ENCODE measurements at places on chromosomes 6 and 20. TPM values are rescaled to one million over a fixed set of nuclear protein-coding genes. Genes with fewer than 3 reads are reported as not detected.

CCN6 gene
- total RNA-seq, result not detected

GRCh38 chr6:39075807-39076622 is 27.4 kb downstream of the GLP1R start:
- DNase-seq, result no peak

DNA sequence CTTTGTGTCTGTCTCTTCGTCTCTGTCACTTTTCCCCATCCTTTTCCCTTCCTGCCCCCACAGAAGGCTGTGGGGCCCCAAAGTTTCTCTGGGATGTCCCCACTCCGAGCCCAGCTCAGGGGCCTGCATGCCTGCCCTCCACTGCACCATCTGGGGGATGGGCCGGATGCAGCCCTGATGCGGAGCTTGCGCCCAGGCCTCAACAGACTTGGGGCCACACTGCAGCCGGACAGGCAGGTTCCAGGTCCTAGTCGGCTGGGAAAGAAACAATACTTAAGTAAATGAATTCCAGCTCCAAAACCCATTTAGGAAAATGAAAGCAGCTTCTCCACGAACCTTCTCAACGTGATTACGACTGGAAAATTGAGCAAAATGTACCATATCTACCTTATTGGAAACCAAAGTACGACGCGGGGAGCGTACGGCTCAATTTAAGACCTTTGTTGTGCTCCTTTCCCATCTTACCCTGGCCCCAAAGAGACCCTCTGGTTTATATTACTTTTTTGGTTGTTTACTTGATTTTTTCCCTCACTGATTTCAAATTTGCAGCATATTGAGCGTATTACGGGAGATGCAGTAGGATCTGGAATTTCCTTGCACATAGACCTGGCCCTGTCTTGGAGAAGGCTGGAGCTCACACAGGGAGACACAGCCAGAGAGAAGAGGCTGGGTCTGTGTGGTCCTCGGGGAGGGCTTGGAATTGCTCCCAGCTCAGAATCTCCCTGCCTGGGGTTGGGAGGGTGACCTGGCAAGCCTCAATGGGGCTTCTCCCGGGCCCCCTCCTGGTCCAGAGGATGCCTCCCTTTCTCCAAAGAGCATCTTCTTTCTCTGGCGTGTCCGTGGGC is 8.0 kb downstream of the FOXC1 start:
- no peak for DNase-seq

- no peak for DNase-seq
Measured at GRCh38 chr6:157233686-157234085, 89.6 kb downstream of the TMEM242 start.

Measured in Daoy (cell line).